Uterus (tissue), 4 donors: ENCODE measurements at places on chromosomes 7 and 10. TPM values are rescaled to one million over a fixed set of nuclear protein-coding genes. Genes with fewer than 3 reads are reported as not detected.

ITIH5 gene
- 32.9 TPM for total RNA-seq

CYP2C8 gene
- total RNA-seq: 1.0 TPM

INTS1 gene
- 42.4 TPM for total RNA-seq

GRCh38 chr7:44750921-44751571 lies 2.4 kb downstream of the ZMIZ2 start:
- peaks cover 5% of the 10 kb centered on the region for H3K4me1 ChIP-seq
- H3K36me3 ChIP-seq: no peaks in the 10 kb centered on the region
- H3K4me3 ChIP-seq: no peak overlapping the region
- no peak overlapping the region for H3K27ac ChIP-seq
- DNase-seq: no peak

DNA sequence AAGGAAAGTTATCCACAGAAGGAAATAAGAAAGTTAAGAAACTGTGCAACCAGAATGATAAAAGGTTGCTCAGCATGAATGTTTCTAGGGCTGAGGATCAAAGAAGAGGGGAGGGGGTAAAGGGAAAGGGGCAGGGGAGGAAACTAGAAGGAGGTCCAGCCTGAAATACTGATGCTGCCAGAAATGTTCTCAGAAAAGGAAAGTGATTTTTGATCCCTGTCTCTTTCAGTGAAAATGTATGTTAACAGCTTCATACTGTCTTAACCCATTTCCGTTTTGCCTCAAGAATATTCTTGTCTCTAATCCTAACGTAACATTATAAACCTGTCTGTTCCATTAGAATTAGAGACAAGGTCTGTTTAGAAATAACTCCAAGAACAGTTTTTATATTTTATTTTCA lies 49.6 kb downstream of the NEBL start:
- H3K27ac ChIP-seq: no peak overlapping the region
- no peaks in the 10 kb centered on the region for H3K27me3 ChIP-seq
- H3K4me1 ChIP-seq: no peaks in the 10 kb centered on the region
- no peak for DNase-seq

CFAP69 gene
- 13.1 TPM for total RNA-seq
